Naive thymus-derived CD8-positive, alpha-beta T cell (primary cell): ENCODE measurements at places on chromosomes 3 and 15.
A peak's percentile ranks its signal among the peaks of the same experiment; 100 is the strongest.

DNA sequence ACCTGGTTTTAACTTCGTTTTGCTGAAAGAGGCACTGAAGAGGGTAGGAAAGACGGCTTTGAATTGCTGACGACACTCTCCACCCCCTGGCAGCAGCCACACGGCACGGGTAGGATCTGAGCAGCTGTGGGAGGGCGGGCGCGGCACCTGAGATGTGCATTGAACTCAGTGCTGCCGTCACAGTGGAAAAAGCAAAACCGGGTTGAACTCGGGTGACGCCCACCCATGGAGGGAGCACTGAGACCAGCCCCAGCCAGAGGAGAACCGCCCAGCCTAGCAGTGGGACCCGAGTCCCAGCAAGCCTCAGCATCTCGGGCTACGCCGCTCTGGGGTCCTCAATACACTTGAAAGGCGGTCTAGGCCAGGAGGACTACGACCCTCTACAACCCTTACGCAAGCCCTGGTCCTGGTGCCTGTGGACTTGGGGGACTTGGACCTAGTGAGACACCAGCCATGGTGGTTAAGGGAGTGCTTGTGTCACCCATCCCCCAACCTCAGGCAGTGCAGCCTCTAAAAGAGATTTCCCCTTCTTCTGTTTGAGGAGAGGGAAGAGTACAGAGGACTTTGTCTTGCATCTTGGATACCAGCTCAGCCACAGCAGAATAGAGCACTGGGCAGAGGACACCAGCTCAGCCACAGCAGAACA, 50.0 kb upstream of the RPL35A start:
- DNase-seq, result no peak

- DNase-seq, result no peak
These were observed 26.8 kb downstream of the EDEM1 start for GRCh38 chr3:5214352-5214751.

DNA sequence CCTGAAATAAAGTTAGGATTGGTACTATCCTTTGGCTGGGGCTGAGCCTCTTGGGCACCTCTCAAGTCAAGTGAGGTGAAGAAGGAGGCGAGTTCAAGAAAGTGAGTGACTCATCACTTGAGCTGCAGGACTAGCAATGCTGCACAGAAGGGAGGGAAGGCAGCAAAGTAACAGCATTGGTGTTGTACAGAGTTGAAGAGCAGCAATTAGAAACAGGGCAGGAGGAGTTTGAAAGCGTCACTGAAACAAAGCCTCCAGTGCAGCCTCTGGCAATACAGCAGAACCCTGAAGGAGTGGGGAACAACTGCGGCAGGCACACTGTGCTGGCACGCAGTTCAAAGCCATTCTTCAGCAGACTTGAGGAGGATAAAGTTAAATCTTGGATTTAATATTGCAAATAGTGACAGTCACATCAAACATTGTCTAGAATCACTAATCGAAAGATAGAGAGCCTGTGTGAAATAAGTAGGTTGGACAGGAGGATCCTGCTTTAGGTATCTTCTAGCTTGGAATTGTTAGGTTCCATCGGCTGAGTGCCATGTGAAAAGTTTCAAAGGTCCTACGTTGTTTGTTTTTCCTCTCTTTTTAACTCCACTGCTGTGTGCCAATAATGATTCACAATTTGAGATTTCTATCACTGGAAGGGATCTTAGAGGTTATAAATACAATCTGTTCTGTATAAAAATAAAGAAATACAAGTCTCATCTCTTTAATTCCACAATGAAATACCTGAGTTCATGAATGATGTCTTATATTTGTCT, 479.8 kb downstream of the NAALADL2 start:
- no peak for DNase-seq

GRCh38 chr3:165466856-165467255, 270.7 kb upstream of the SLITRK3 start:
- no peak for DNase-seq

DNA sequence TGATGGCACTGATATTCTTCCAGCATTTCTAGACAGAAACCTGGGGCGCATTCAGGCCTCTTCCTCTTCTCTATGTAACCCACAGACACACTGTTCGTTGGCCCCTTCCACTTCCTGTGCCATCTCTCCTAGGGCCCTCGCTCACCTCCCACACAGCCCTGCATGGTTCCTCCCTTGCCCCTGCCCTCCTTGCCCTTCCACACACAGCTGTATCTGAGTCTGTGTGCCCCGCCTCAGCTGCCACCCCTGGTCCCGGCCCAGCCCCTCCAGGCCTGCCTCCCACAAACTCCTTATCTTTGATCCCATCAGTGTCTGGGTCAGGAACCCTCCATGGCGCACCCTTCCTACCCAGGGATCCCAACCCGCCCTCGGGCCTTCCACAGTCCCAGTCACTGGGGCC, 37.9 kb downstream of the RAB6B start:
- DNase-seq, result no peak

DNA sequence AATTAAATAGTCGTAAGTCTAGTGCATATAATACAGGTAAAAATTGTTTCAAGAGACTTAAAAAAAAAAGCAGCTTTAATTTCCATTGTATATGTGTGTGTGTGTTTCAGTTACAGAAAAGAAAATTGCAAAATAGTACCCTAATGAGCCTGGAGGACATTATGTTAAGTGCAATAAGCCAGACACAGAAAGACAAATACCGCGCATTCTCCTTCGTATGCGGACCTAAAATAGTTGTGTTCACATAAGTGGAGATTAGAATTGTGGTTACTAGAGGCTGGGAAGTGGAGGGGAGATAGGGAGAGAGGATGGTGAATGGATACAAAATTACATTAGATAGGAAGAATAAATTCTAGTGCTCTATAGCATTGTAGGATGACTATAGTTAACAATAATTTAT, 3.6 kb downstream of the MESD start:
- DNase-seq, result no peak

DNA sequence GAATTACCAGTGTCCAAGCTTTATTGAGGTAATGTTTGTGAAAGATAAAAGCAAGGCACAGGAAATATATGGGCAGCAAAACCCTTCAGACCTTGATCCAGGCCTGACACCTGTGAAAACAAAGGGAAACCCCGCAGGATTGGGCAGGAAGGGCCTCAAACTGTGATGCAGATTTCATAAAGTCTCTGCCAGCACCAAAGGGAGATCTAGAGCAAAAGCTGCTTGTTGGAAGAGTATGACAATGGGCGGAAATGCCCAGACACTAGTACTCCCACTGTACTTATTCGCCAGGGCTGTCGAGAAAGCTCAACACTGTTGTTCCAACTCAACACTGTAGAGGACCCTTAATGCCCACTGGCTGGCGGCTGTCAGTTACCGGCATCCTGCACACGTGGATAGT, 207.9 kb downstream of the CD47 start:
- no peak for DNase-seq

DNA sequence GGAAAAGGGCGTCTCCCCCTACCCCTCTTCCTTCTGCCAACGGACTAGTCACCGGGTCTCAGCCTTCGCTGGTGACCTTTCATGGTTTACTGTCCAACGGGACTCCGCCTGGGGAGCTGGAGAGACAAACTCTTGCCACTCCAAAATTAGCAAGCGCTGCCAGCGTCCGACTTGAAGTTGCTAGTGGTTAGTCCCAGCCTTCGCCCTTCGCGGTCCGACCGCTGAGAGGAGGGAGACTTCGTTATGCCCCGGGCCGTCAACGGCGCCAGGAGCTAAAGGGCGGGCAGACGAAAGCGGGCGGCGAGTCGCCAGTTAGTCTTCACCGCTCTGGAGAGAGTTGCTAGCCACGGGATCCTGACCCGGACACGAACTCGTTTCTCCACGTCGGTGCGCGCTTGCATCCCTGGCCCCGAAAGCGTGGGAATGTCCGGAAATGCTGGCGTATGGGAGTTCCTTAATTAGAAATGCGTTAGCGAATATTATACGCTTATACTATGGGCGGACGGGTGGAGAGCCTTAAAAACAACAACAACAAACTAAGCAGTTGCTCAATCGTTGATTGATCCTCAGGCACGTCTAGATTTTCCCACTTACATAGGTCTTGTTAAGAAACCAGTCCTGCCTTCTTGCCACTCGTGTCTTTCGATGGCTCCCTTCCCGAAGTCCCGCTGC, 716 bp downstream of the SMC4 start:
- no peak for DNase-seq

DNA sequence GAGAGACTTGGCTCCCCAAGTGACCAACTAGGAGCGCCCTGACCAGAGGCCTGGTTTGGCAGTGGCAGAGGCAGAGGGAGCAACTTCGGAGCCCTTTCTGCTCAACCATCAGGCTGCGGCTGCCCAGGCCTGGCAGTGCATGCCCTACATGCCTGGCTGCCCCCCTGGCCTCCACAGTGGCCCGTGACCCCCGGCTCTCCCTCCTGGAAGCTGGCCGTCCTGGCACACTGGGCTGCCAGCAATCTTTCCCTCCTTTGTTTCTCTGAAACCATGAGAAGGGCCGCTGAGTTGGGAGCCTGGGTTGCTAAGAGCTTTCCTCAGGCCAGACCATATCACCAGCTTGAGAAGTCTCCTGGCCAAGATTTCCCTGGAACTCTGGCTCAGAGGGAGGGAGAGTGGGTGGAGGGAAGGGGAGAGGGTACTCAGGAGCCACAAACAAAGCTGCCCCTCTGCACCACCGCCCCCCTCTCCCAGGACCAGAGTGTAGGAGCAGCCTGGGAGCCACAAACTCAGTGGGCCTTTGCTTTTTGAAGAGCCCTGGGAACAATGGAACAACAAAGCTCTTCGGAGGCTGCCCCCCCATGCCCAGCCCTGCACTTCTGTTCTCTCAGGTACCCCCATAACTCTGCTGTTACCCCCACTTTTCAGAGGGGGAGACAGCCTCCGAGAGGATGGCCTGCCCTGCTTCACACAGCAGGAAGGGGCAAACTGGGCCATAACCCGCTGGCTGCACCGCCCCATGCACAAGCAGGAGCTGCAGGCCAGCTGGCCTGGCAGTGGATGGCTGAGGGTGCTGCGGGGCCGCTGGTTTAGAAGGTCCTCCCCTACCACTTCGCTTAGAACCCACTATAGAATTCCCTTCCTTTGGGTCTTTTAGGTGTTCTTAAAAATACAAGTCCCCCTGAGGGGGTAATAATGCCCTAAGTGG, 11.3 kb downstream of the CORO2B start:
- DNase-seq, result peak; percentile 52
